ENCODE measurements at places on chromosomes 6 and 20.

DNA sequence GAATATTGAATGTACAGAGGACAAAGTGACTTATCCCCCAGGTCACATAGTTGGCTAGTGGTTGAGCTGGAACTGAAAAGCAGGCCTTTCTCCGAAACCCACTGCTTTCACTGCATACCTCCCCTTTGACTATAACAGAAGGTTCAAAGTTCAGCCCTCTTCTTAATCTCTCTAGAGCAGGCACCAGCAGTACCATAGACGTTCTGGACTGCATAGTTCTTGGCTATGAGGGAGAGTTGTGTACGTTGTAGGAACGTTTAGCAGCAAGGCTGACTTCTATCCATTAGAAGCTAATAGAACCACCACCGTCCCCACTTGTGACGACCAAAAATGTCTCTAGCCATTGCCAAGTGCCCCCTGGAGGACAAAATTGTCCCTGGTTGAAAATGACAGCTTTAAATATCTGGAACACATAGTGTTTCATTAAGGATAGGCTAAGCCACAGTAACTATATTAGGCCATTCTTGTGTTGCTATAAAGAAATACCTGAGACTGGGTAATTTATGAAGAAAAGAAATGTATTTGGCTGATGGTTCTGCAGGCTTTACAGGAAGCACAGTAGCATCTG lies 123.8 kb upstream of the MTHFD1L start:
- no peak overlapping the region for H3K27ac ChIP-seq
- no peaks in the 10 kb centered on the region for H3K4me1 ChIP-seq
- no peak overlapping the region for H3K4me3 ChIP-seq
- no peaks in the 10 kb centered on the region for H3K27me3 ChIP-seq

- no peak overlapping the region for H3K4me3 ChIP-seq
- no peak overlapping the region for H3K27ac ChIP-seq
- no peak for DNase-seq
- H3K36me3 ChIP-seq: no peaks in the 10 kb centered on the region
- H3K27me3 ChIP-seq: no peaks in the 10 kb centered on the region
- no peaks in the 10 kb centered on the region for H3K4me1 ChIP-seq
Measured at GRCh38 chr6:164039954-164040375, 625.4 kb downstream of the QKI start.

DNA sequence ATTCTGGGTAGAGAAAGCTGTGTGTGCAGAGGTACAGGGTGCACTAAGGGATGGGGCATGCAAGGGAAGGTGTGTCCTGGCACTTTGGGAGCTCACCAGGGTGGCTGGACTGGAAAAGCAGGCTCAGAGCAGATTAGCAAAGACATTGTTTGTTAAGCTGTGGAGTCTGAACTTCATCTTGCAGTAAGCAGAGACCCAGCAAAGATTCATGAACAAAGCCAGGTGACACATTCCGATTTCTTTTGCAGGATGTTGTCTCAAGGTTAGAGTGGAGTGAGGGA lies 28.8 kb downstream of the DUSP22 start:
- H3K4me1 ChIP-seq: peaks cover 9% of the 10 kb centered on the region
- no peak overlapping the region for H3K4me3 ChIP-seq
- H3K27me3 ChIP-seq: no peaks in the 10 kb centered on the region
- no peaks in the 10 kb centered on the region for H3K36me3 ChIP-seq
- no peak overlapping the region for H3K27ac ChIP-seq

GRCh38 chr6:42704251-42704936 lies 18.0 kb downstream of the PRPH2 start:
- no peak overlapping the region for H3K27ac ChIP-seq
- no peak for DNase-seq
- no peak overlapping the region for H3K4me3 ChIP-seq

DNA sequence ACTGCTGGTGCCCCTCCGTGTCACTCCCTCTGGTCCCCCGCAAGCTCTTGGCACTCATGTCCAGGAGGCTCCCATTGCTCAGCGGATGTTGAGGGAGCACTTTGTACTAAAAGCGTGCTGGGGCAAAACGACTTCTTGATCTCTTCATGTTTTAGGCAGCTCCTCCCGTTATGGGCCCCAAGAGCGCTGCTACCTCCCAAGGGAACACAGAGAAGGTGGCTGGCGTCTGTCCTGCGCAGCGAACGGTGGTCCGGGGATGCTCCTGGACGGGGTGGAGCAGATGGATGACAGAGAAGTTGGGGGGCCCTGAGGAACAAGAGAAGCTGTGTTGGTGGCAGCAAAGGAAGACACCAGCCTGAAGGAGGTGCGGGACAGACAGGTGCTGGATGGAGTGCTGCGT lies 99.8 kb downstream of the TMEM242 start:
- H3K27ac ChIP-seq: no peak overlapping the region
- H3K4me3 ChIP-seq: no peak overlapping the region
- DNase-seq: no peak
- H3K36me3 ChIP-seq: peaks cover 7% of the 10 kb centered on the region
- H3K4me1 ChIP-seq: peaks cover 19% of the 10 kb centered on the region

DNA sequence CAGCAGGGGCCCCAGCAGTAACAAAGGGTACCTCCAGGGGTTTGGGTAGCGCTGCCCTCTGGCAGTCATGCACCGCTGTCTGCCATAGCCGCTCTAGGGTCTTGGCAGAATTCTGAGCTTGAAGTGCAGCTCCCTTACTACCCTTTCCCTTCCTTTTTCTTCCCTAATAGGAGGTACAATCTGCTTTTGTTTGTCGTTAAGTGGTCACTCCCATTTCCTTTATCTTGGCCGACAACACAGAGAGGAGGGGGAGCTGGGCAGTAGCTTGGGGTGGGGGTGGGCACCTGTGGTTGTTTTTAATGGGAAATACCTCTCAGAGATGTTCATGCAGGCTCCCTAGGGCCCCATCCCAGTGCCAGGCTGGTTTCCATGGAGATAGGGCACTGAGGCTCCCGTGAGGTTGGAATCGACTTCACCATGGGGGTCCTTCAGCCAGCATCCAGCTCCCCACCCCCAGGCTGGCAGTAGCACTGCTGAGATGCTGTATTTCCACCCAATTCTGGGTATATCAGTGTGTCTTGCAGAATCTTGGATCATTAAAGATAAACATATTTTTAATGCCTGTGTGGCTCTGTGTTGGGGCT lies 18.6 kb downstream of the CCDC167 start:
- no peak overlapping the region for H3K27ac ChIP-seq
- H3K4me1 ChIP-seq: peaks cover 6% of the 10 kb centered on the region
- H3K36me3 ChIP-seq: peaks cover 80% of the 10 kb centered on the region
- no peaks in the 10 kb centered on the region for H3K27me3 ChIP-seq
- no peak for DNase-seq

Data from mesenchymal stem cell (in vitro differentiated cells and primary cell).